ENCODE measurements at places on chromosomes 11 and 22. TPM values are rescaled to one million over a fixed set of nuclear protein-coding genes. Genes with fewer than 3 reads are reported as not detected.

DNA sequence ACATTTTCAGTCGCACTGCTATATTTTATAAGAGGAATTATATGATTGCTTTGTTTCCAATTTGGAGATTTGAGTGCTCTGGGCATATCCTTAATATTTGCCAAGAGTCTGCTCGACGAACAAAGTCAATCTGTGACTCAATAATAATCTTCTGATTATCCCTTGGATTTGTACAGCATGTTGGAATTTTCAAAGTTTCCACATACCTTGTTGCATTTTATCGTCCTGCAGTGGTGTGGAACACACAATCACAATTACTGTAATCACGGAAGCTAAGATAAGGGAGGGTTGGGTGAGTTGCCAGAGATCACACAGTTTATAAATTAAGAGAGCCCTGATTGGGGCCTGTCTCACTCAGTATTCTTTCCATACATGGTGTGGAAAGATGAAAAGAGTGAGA, 189.3 kb downstream of the GUCY1A2 start:
- DNase-seq = no peak

- no peak for DNase-seq
These were observed 120.7 kb downstream of the MPPED1 start for GRCh38 chr22:43532301-43533155.

CARNS1 gene
- total RNA-seq = 5.0 TPM

- DNase-seq = peak; percentile 35
These were observed 43.2 kb downstream of the PANX1 start for GRCh38 chr11:94171693-94172440.

GRCh38 chr11:18461909-18462308, 6.3 kb downstream of the LDHAL6A start:
- no peak for DNase-seq

- DNase-seq = no peak
These were observed 36.0 kb upstream of the COMT start for GRCh38 chr22:19905347-19906276.

GRCh38 chr11:34358728-34359547, 1.1 kb upstream of the ABTB2 start:
- peak; percentile 71 for DNase-seq

TCF20 gene
- total RNA-seq = 82.8 TPM

- no peak for DNase-seq
These were observed 7.9 kb downstream of the MUC5B start for GRCh38 chr11:1230456-1231395.

DNA sequence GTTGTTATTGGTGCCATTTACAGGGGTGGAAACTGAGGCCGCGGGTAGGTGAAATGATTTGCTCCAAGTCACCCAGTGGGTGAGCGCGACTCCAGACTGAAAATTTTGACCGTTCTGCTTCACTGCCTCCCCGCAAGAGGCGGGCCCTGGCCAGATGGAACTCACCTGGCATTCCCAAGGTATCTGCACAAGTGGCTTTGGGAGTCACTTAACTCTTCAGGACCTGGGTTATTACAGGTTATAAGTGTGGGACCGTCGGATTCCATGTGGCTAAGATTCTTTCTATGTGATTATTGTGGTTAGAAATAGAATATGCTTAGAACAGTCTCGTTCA, 598 bp downstream of the CABIN1 start:
- no peak for DNase-seq

SLC22A8 gene
- not detected for total RNA-seq

DNA sequence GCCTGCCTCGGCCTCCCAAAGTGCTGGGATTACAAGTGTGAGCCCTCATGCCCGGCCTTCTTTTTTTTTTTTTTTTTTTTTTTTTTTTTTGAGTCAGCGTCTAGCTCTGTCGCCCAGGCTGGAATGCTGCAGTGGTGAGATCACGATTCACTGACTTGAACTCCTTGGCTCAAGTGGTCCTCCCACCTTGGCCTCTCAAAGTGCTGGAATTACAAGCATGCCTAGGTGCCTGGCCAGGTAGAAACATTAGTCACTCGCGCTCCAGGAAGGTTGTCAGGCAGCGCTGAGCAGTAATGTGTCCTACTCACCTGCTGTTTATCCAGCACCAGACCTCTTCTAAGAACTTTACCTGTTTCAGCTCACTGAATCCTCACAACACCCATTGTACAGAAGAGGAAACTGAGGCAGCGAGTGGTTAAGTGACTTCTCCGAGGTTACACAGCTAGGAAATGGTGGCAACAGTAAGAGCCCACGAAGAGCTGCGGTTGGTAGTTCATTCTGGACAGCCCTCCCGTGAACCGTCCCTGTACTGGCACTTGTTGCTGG, 496 bp upstream of the CST6 start:
- no peak for DNase-seq

DNA sequence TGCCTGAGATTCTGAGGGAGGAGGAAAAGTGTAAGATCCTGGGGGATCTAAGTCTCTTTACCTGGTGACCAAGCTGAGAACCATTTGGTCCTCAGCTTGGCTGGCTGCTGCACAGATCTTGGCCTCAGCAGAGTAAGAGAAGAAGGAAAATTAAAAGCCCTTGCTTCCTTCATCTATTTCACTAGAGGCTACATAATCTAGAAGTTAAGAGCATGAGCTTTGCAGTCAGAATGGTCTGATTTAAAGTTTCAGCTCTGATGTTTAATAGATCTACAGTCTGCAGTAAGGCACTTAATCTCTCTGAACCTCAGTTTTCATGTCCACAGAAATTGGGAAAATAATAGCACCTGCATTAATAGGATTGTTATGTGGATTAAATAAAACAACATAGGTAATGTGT, 3.1 kb upstream of the ZBTB16 start:
- no peak for DNase-seq

DNA sequence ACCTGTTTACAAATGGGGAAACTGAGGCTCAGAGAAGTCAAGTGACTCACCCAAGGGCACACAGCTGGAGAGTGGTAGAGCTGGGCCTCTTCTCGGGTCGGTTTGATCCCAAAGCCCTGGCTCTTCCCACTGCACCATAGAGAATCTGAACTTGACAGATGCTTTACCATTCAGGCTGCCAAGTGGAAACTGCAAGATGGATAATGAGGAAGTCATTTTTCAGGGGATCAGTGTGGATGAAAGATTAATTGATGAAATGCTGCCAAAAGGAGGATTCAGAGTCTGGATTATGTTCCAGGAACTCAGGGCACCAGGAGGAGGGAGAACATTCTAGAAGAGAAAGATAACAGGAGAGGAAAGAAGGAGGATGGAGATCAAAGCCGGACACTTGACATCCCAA, 185.9 kb upstream of the ZBED5 start:
- no peak for DNase-seq

RAG2 gene
- not detected for total RNA-seq

- no peak for DNase-seq
These were observed 661.7 kb downstream of the DLG2 start for GRCh38 chr11:84965484-84965883.

DNA sequence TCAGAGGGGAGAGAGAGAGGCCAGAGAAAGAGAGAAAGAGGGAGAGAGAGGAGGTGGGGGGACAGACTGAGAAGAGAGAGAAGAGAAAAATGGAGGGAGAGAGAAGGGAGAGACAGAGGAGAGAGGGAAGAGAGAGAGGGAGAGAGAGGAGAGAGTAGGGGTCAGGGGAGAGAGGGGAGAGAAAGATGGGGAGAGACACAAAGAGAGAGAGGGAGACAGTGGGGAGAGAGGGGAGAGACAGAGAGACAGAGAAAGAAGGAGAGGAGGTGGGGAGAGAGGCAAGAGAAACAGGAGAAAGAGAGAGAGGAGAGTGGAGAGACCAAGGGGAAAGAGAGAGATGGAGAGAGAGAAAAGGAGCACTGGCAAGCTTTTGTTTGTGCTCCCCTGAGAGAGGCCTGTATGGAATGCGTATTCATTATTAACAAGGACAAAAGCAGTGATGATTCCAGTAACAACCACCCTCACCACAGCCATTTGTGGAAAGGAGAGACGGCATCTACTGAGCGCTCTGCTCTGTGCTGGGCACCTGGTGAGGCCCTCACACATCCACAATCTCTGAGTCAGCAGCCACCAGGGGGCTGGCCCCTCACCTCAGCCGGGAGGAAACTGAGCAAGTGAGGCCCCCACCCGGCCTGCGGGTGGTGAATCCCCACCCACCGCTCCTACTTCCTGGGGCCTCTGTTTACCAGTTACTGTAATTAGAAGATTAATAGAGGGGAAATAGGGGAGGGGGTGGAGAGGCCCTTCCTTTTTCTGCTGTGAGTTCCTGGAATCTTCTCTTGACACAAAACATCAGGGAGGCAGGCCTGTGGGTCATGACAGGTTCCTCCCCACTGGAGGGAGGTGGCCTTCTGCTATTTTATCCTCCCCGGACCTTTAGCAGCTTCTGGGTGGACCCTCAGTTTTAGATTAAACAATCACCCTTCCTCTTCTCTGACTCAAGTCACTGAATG, 14.6 kb upstream of the MIAT start:
- DNase-seq = peak; percentile 90

STK33 gene
- 6.2 TPM for total RNA-seq

DNA sequence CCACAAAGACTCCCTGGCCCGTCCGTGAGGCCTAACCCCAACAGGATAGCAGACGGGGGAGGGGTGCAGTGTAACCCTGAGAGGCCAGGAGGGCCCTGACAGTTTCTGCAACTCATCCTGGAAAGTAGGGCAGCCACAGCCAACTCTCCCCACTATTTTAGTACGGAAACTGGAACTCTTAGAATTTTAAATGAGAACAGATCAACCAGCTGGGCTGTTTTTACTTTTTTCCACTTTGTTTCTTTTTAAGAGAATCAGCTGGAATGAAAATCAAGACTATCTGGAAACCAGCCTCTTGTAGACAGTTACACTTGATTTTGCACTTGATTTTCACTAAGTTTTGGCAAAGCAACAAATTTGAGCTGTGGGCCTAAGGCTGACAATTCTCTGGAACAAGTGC, 42.7 kb upstream of the NRIP3 start:
- DNase-seq = no peak

All from activated T-cell treated with anti-CD3 and anti-CD28 coated beads, Interleukin-2, amount 50 U/mL, for 72 hours (primary cell).